Stimulated activated CD4-positive, alpha-beta T cell treated with anti-CD3 and anti-CD28 coated beads, Interleukin-1b, Interleukin-23, amount 100 ng/mL, for 4 hours (primary cell): ENCODE measurements at places on chromosomes 11 and 22.

- peak; percentile 44 for DNase-seq
Measured at GRCh38 chr11:2166091-2166851, 5.3 kb upstream of the INS start.

GRCh38 chr11:57131080-57131790, 50.5 kb upstream of the LRRC55 start:
- DNase-seq, result no peak

GRCh38 chr11:67493548-67494370, 10.9 kb downstream of the AIP start:
- no peak for DNase-seq

GRCh38 chr22:26550498-26551033, 38.3 kb upstream of the TFIP11 start:
- no peak for DNase-seq

GRCh38 chr22:35660291-35661127, 12.3 kb downstream of the APOL6 start:
- peak; percentile 49 for DNase-seq

DNA sequence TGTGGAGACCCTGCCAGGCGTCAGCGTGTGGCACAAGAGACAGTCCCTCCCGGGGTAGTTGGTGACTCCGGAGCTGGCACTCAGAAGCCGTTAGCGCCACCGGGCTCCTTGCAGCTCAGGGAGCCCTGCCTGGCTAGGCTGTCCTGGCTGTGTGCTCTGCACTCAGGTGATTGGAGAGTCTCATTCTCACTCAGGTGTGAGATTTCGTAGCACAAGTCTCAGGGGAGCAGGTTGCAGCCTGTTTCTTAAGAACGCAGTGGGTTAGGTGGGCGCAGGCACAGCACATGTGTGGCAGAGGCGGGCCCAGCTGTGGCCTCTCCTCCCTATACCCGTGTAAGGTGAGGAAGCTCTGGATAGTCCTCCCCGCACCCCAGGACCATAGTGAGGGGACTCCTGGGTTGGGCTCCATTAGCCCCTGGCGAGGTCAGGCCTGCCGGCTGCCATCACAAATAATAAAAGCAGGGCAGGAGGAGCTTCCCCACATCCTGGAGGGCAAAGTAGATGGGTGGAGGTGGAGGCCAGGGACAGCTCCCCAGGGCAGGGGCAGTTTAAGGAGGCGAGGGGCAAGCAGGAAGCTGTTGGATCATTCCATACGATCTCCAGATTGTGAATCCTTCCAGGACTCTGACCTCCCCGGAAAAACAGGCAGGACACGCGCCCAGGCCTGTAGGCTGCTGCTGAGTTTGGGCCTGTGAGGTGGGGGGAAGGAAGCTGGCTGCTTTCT, 39.4 kb downstream of the SBF1 start:
- DNase-seq, result no peak

GRCh38 chr11:120666121-120666639, 154.6 kb downstream of the GRIK4 start:
- DNase-seq, result no peak

GRCh38 chr11:65378928-65379638, 3.4 kb downstream of the SLC25A45 start:
- no peak for DNase-seq

DNA sequence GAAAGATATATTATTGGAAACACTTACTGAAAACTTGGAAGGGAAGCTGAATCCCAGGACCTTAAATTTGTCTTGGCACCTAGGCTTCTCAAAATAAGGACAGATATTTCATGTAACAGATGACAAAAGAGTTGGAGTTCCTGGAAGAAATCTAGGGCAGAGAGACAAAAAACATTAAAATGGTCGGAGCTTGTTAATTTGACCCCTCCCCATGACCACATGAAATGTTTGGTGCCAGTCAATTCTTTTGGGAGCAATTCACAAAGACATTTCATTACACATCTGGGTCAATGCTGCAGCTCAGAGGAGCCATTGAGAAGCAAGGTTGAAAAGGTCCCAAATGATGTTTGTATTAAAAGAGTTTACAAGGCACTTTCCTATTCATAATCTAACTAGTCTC, 162.0 kb upstream of the GUCY1A2 start:
- no peak for DNase-seq

DNA sequence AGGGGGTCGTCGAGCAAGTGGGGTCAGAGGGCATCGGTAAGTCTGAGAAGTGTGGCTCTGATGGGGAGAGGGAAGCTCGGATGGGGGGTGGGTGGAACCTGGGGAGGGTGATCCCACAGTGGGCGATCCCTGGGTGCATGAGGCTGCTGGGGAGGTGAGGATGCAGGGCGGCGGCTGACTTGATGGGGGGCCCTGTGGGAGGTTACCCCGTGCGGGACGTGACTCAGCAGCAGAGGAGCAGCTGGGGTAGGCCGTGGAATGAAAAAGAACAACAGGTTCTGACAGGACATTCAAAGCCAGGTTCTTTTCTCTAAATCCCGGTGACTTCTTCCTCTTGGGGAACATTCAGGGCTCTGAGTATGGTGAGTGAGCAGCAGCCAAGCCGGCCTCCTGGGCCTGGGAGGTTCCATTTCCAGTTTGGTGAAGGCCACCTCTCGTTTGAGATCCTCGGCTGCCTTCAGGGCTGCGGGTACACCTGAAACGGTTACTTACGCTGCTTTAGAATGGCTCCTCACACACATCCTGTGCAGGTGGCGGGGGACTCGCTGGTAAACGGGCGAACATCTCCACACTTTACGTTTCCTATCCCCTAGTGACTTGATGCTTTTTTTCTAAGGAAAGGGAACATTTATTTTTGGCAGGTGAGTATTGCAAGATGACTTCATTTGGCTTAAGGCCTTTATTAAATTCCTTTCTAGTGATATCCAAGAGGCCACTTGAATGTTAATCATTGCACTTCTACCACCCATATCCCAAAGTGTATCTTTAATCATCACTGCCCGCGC, 278.2 kb downstream of the TBC1D22A start:
- DNase-seq, result no peak

DNA sequence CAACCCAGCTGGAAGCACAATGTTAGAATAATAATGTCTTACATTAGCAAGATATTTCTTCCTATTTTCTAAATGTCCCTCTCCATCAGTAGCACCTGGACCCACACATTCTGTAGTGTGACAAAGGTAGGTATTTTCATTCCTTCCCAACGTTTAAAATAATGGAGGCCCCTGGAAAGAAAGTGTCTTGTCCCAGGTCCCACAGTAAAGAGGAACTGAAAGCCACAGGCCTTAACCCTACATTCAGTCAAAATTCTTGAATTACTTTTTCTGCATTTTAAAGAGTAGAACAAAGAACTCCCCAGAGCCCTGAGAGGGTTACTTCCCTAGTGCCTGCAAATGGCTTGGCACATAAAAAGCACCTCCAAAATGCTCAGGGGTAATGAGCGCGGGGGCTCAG, 26.3 kb downstream of the OPCML start:
- no peak for DNase-seq

GRCh38 chr11:77154381-77155081, 26.5 kb downstream of the MYO7A start:
- DNase-seq, result no peak

GRCh38 chr11:62645671-62645945, 805 bp downstream of the GANAB start:
- no peak for DNase-seq
